ENCODE measurements at places on chromosomes 3 and 15.

- no peak for DNase-seq
These were observed 230.5 kb downstream of the PDZRN3 start for GRCh38 chr3:73394240-73394639.

- DNase-seq = peak; percentile 4
These were observed 34.0 kb upstream of the RPP14 start for GRCh38 chr3:58271901-58272501.

GRCh38 chr3:32643354-32643753 lies 41.6 kb upstream of the CNOT10 start:
- DNase-seq = no peak

DNA sequence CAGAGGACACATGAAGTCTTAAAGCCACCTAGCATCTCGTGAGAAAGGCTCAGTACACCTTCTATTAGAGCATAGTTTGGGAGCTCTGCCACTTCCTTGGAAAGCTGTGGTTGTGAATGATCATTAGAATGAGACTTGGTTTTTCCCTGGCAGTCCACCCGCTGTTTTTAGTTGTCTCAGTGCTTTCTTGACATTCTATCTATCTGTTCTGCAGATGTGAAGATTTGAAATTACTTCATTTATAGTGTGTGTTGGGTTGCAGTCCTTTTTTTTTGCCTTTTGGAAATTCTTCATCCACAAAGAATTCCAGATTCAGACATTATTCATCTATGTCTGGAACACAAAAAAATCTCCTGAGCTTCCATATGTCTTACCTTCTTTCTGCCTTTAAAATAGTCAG lies 23.7 kb downstream of the PPP2R3A start:
- no peak for DNase-seq

DNA sequence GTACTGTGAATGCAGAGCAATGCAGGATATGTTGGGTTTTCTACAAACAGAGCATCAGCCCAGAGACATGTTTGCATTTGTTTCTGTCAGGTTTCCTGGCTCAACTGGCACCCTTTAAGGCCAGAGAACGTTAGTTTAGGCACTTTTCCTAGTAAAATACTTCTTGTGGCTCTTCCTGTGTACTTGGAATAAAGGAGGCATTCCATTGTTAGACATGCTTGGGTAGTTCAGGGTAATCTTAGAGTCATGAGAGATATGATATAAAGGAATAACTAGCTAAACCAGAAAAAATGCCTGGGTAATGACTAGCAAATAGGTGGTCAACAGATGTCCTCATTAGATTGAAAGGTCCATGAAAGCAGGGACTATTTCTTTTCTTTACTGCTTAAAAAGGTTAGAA lies 60.4 kb upstream of the RBM5 start:
- DNase-seq = no peak

GRCh38 chr3:188184649-188185048 lies 30.7 kb downstream of the LPP start:
- no peak for DNase-seq

GRCh38 chr3:106172780-106173179 lies 304.0 kb upstream of the CBLB start:
- no peak for DNase-seq

GRCh38 chr3:70646635-70647034 lies 334.2 kb upstream of the MDFIC2 start:
- DNase-seq = no peak

GRCh38 chr3:172643506-172644179 lies 67.2 kb downstream of the NCEH1 start:
- DNase-seq = no peak

GRCh38 chr3:184968115-184968514 lies 156.1 kb downstream of the VPS8 start:
- DNase-seq = no peak

- DNase-seq = no peak
These were observed 133.4 kb downstream of the CHST2 start for GRCh38 chr3:143252931-143253330.

- no peak for DNase-seq
These were observed 589 bp downstream of the ANAPC13 start for GRCh38 chr3:134485075-134485717.

GRCh38 chr3:54858093-54858785 lies 69.6 kb downstream of the LRTM1 start:
- DNase-seq = no peak

DNA sequence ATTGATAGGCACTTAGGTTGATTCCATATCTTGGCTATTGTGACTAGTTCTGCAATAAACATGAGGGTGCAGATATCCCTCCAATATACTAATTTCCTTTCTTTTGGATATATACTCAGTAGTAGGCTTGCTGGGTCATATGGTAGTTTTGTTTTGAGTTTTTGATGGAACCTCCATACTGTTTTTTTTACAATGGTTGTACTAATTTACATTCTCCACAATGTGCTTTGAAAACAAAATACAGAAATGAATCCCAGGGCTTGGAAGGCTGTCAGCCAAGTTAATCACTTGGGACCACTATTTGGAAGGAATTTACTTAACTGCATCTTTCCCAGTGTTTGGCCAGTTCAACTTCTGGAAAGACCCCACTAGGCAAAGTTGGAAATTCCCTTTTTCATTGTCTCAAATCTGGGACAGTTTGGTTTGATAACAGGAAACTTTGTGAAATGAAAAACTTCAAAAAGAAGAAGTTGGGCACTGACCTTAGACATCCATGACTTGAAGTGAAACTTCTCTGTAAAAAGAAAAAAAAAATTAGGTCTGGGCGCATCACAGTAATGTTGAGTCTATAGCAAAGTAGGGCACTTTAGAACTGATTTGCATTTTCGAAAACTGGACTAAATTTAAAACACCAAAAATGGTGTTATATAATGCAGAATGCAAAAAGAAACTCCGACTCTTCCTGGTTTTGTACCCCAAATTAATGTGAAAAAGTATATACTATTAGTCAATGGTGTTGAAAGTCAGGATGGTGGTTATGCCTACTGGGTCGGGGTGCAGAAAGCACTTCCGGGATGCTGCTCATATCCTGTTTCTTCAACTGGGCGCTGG lies 6.0 kb downstream of the CTSH start:
- no peak for DNase-seq

DNA sequence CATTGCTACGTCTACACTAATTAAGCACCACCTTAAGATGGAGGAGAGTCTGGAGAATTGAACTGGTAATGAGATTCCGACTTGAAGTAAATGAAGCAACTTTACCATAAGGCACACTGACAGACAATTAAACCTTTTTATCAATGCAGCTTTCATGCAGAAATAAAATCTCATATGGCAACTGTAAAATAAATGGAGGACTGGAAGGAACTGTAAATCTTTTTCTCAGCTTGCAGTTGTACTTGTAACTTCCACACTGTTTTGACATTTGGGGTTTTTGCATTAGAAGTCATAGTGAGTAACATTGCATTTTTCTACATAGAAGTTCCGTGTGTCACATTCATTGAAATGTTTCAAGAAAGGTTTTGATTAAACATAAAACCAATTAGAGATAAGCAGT lies 705.3 kb downstream of the NLGN1 start:
- DNase-seq = no peak

DNA sequence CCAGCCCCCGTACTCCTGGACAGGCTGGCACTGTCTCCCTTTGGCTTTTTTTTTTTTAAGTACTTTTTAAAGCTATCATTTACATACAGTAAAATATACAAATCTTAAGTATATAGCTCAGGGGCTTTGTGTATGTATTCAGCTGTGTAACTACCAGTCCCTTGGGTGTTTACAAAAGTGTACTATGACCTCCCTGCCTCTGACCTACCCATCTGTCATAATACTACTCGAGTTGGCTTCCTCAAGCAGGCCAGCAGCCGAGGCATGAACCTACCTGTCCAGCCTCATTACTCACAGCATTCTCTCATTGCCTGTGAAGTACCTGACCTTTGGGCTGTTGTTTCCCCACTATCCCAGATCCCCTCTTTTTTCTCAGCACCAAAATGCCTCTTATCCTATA lies 33.2 kb downstream of the ABHD2 start:
- no peak for DNase-seq

DNA sequence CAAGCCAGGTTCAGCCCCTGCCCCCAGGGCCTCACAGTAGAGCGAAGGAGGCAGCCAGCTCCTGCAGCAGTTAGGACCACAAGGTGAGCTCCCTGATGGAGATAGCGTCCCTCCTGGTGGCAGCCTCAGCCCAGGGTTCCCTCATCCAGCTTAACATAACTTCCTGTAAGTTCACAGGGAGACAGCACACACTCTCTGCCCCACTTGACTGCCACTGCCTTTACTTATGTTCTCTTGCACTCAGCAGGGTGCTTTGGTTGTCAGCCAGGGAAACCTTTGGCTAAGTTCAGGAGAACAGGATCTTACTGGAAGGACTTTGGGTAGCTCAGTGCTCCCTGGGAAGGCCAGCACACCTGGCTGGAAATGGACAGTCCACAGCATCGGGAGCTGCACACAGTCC lies 10.9 kb downstream of the KBTBD13 start:
- DNase-seq = no peak

DNA sequence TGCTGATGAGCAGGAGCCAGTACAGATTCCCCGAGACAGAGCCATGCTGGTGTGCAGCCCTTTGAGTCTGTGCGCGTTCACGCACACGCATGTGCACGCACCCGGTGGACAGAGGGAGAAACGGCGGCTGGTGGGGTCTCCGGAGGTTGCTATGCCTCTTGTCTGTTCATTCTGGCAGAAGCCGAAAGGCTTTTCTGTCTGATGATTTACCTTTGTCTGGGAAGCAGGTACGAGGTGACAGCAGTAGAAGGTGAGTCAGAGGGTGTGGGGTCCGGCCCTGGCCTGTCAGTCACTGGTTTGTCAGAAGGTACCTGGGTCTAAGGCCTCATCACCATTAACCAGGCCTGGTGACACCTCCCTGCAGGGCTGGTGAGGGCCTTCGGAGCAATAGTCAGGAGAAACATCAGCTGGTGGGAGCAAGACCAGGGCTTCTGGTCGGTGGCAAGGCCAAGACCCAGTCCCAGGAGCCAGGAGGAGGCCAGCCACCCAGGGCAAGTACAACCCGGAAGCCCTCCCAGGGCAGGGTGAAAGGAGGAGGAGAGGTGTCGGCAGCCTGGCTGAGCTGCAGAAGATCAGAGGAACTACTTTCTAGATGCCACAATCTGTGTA lies 7.5 kb downstream of the PCSK6 start:
- no peak for DNase-seq

DNA sequence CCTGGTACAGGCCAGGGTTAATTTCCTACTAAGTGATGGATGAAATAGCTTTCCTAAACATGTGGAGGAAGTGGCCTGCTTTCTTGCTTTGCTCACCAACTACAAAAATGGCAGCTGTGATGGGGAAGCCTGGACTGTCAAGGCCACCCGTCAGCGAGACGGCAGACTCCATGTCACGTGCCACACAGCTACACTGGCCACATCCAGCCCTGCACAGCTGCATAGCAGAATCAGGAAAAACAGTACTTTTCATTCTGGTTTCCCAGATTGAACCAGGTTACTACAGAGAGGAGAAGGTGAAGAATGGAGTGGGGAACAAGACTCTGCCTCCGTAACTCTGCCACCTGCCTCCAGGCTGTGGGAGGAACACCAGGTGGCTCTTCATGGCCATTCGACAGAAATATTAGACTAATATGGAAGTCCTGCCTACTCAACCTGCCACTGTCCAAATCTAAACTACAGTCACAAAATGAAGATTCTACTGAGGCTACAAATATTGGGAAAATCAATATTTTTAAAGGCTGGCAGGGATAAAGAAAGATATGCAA lies 174.3 kb downstream of the MAGI1 start:
- DNase-seq = no peak

GRCh38 chr3:107525644-107526305 lies 3.0 kb downstream of the BBX start:
- no peak for DNase-seq

DNA sequence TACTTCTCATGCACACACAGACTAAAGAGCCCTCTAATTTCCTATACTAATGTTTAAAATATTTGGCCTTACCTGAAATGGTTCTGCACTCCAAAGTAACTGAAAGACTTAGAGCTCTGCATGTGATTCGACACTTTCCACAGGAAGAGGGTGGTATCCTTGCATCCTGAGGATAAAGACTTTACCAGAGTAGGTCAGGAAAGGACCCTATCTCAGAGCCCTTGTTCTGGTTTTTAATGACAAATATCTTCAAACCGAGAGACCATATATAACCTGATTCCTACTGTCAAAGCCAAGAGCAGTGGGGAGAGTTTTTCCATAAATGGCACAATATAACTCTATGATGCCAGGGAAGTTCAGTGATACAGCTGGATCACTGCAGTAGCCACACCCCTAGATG lies at the start of gene GP5:
GP5 (minus strand) TSS at position 101 of the 400 bp plus-strand sequence. CDS start 984 bp downstream, outside the sequence.
- DNase-seq = no peak

Data from T1000 (cell line).